Activated CD4-positive, CD25-positive, alpha-beta regulatory T cell treated with anti-CD3 and anti-CD28 coated beads, Interleukin-2, amount 50 U/mL, for 24 hours (primary cell): ENCODE measurements at places on chromosomes 7 and 10.
A peak's percentile ranks its signal among the peaks of the same experiment; 100 is the strongest.

DNA sequence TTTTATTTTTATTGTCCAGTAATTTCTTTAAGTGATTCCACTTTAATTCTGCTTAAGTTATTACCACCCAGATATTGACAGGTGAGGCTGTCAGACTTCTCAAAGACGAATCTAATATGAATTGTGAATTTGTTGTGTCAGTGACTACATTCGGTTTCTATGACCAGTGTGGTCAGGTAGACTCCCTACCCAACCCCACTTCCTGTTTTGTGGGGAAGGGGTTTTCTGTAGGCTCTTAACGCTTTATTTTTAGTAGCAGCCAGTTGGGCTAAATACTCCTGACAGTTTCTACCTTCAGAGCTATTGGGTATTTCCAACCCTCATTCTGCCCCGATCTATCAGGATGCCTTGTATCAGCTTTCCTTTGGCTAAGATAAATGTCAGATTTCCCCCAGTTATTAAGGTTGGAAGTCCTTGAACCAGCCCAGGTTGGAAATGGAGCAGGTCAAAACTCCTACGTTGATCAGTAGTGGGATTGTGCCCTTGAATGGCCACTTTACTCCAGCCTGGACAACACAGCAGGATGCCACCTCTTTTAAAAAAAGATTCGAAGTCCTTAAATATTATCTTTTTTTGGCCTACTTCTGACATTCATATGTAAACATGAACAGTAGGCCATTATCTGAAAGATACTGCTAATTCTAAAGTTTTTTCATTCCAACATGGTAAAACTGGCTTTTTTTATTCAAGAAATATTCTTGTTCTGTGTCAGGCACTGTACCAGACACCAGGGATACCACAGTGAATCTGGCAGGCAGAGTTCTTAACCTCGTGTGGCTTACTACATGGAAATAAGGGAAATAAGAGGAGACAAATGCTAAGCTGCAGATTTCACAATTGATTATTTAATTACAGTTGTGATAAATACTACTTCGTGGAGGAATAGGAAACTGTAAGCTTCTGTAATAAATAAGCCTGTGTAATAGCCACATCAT is 133.3 kb upstream of the SAMD8 start:
- peak; percentile 79 for ATAC-seq

- ATAC-seq: no peak
These were observed 135.8 kb downstream of the RAMP3 start for GRCh38 chr7:45293295-45293942.

- ATAC-seq: no peak
These were observed 263.9 kb downstream of the ETV1 start for GRCh38 chr7:13725591-13725990.

DNA sequence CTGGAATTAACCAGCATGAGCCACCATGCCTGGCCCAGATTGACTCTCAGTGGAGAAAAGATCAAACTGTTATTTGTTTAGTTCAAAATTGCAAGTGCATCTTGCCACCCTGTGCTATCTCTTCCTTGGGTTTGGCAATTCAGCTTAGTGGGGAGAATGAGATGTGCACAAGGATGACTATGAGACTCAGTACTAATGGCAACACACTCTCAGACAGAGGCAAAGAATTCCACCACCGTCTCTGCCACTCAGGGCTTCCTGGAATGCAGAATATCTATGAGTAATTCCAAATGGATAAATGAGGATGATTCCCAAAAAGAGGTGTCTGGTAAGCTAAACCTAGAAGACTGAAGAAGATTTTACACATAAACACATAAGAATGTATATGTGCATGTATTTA is 525.8 kb downstream of the NRG3 start:
- no peak for ATAC-seq

- ATAC-seq: no peak
These were observed 1.8 kb downstream of the PPIF start for GRCh38 chr10:79349072-79349491.

- ATAC-seq: no peak
These were observed 158.0 kb upstream of the KLF6 start for GRCh38 chr10:3942937-3943489.

DNA sequence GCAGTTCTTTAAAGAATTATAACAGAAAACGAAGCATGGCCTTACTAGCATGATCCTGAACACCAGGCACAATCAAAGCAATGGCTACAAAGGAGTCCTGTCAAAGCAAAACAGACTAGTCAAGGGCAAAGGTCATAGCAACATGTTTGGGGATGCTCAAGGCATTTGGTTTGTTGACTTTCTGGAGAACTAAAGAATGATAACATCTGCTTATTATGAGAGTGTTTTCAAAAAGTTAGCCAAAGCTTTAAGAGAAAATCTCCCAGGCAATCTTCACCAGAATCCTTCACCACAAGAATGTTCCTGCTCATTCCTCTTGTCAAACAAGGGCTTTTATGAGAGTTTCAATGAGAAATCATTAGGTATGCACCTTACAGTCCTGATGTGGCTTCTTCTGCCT is 95.1 kb upstream of the CPXM2 start:
- ATAC-seq: no peak

DNA sequence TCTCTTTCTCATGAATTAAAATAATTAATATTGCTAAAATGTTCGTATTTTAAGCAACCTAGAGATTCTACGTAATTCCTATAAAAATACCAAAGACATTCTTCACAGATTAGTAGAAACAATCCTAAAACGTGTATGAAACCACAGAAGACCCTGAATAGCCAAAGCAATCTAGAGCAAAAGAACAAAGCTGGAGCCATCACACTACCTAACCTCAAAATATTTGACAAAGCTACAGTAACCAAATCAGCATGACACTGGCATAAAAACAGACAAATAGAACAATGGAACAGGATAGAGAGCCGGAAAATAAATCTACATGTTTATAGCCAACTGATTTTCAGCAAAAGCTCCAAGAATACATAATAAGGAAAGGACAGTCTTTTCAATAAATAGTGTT is 105.5 kb upstream of the PTN start:
- ATAC-seq: no peak

DNA sequence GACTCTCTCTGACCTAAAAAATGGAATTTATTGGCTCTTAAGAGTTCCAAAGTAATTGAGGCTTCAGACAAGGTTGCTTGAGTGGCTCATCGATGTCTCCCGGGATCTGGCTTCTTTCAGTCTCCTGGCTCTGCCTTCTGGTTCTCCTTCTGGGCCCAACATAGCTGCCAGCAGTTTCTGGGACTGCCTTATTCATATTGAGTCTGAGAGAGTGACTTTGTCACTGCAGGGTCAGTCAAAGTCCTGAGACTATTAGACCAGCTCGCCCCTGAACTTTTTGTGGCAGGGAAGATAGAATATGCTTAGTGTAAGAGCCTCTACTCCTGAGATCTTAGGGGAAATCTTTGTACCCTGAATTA is 94.0 kb downstream of the MMRN2 start:
- ATAC-seq: no peak

DNA sequence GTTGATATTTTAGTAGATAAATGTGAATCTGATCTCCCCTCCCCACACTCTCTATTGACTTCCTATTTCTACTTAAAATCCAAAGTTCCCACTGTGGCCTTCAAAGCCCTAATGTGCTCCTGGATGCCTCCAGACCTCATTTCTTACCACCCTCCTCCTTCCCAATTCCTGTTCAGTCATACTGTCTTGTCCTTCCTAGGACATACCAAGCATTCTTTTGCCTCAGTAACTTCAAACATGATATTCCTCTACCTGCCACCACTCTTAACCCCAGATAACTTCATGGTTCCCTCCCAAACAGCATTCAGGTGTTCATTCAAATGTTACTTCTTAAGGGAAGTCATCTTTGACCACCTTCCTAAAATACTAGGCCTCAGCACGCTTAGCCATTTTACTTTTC is 34.2 kb upstream of the FAM221A start:
- no peak for ATAC-seq

- ATAC-seq: no peak
These were observed 59.1 kb downstream of the JAZF1 start for GRCh38 chr7:28121496-28121895.

DNA sequence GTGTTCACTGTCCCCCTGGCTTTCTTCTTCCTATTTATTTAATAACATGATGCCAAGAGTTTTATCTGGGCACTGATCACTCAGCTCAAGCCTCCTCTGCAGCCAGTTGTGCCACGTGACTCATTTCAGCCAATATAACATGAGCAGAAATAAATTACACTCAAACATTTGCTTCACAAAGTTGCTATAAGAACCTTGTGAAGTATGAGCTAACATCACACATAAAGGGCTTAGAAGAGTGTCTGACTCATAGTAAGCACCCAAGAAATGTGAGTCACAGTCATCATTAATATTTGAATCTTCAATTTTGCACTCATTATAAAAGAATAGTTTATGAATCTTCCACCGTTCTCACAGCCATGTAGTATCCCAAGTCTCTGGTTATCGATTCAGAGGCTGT is 414.6 kb upstream of the NPVF start:
- ATAC-seq: no peak

GRCh38 chr7:117767951-117768350 is 105.3 kb downstream of the CTTNBP2 start:
- ATAC-seq: no peak

- ATAC-seq: no peak
These were observed 105.1 kb downstream of the PIP4K2A start for GRCh38 chr10:22609251-22609650.

GRCh38 chr7:29893351-29893965 is 87.2 kb downstream of the WIPF3 start:
- no peak for ATAC-seq

DNA sequence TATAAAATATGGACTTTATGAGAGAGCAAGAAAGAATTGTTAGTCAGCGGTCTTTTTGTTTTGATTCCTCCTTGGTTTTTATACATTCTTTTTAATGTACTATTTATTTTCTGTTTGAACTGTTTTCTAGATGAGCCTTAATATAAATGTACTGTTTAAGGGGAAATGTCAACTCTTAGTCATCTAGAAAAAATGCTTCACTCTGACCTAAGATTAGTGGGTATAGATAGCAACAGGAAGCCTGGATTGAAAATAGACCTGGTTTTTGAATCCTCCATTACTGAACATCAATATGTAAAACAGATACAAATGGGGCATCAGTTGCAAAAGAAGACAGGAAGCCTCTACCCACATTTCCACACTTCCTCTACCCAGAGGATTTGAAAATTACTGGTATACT is 87.8 kb downstream of the CHRM2 start:
- ATAC-seq: no peak

DNA sequence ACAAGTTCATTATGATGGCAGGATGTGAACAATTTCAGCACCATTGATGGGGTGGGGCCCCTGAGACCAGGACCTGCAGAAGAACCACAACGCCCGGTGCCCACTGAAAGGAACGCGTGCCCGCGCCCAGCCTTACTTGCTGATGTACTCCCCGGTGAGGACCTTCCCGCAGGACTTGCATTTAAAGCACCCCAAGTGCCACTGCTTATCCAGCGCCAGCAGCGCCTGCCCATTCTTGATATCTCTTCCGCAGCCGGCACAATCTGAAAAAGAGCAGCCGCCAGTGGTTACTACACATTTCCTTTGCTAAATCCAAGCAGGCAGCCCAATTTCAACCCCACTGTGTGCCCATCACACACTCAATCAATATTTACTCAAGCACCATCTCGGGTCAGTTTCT is 110.6 kb downstream of the ABLIM1 start:
- no peak for ATAC-seq
